ENCODE measurements at places on chromosomes 1 and 21.

GRCh38 chr1:118711356-118711755, 276.8 kb downstream of the TBX15 start:
- DNase-seq: no peak

GRCh38 chr1:89808441-89809117, 12.3 kb upstream of the LRRC8D start:
- peak; percentile 62 for DNase-seq

- no peak for DNase-seq
Measured at GRCh38 chr1:89271341-89272015, 1.2 kb downstream of the GBP5 start.

GRCh38 chr21:45550522-45551210, 8.4 kb upstream of the SLC19A1 start:
- no peak for DNase-seq

GRCh38 chr1:212591922-212592321, 16.6 kb upstream of the ATF3 start:
- no peak for DNase-seq

DNA sequence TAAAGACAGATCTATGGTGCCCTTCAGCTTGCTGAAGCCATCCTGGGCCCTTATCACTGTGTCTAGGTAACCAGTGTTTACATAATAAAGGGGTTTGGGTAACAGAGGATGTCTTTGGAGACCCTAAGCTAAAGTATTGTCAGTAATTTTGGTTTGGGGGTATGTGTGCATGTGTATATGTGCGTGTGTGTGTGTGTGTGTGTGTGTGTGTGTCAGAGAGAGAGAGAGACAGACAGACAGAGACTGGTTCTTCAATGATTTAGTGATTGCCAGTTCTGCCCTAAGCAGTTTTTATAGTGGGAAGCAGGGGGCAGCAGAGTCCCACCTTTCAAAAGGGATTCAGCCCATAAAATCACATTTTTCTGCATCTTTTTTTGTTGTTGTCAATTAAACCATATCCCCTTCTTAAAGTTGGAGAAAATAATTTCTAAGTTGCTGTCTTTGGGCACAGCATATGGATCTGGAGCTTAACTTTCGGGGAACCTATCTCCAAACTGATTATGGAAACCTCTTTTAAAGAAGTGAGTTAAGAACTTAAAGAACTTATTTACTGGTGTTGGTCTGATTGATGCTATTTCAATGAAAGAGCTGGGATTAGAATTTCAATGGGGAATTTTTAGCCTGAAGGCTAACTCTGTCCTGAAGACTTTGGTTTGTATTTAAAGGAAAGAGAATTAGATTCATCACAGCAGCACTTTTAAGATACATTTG, 51.1 kb downstream of the ZNF326 start:
- DNase-seq: peak; percentile 14

- peak; percentile 14 for DNase-seq
Measured at GRCh38 chr1:28718586-28719331, 18.0 kb upstream of the YTHDF2 start.

DNA sequence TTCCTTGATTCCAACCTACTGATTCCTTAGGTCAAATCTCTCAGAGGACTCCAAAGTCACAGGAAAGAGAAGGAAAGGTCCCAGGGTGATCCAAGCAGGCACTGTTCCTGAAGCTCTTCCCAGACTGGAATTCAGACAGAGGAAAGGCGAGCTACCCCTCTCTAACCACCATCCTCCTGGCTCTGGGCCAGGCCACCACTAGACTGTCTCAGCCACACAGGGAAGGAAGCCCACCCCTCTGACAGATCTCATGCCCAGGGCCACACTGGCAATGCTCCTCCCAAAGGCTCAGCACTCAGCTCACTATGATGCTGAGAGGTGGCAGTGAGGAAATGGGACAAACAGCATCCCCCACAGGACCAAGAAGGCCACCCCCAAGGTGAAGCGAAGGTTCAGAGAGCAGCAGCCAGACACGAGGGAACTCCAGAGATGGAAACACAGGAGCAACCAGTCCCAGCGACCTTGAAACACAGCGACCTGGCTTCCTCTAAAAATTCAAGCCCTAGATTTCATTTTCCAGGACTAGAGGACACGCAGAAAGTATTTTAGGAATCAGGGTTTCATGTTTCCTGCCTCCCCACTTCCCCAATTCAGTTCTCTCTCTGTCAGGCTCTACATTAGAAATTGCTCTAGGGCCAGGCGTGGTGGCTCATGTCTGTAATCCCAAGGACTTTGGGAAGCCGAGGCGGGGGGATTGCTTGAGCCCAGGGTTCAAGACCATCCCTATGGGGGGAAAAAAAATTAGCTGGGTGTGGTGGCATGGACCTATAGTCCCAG, 18.8 kb downstream of the PIK3C2B start:
- DNase-seq: no peak

GRCh38 chr1:210061992-210062391, 124.0 kb downstream of the SYT14 start:
- no peak for DNase-seq

- DNase-seq: no peak
Measured at GRCh38 chr1:86339014-86339812, 56.9 kb downstream of the ODF2L start.

GRCh38 chr1:43885279-43885801, 48.3 kb upstream of the ARTN start:
- DNase-seq: no peak

DNA sequence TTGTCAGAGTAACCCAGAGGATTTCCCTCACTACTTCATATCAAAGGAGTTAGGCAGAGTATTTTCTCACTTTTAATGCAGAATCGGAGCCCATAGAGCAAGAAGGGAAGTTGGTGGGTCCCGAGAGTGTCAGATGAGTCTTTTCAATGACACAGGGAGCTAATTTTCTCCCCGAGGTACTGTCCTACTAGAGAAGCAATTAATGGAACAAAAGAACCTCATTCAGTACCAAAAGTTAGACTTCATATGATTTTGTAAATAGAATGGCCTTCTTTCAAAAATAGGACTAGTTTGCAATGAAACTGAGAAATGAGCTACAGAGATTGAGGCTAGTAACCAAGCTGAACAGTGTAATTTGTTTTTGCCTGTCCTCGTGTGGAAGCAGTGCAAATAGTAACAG, 3.9 kb downstream of the NCAM2 start:
- DNase-seq: no peak

- no peak for DNase-seq
Measured at GRCh38 chr21:41387042-41387819, 25.4 kb downstream of the MX2 start.

DNA sequence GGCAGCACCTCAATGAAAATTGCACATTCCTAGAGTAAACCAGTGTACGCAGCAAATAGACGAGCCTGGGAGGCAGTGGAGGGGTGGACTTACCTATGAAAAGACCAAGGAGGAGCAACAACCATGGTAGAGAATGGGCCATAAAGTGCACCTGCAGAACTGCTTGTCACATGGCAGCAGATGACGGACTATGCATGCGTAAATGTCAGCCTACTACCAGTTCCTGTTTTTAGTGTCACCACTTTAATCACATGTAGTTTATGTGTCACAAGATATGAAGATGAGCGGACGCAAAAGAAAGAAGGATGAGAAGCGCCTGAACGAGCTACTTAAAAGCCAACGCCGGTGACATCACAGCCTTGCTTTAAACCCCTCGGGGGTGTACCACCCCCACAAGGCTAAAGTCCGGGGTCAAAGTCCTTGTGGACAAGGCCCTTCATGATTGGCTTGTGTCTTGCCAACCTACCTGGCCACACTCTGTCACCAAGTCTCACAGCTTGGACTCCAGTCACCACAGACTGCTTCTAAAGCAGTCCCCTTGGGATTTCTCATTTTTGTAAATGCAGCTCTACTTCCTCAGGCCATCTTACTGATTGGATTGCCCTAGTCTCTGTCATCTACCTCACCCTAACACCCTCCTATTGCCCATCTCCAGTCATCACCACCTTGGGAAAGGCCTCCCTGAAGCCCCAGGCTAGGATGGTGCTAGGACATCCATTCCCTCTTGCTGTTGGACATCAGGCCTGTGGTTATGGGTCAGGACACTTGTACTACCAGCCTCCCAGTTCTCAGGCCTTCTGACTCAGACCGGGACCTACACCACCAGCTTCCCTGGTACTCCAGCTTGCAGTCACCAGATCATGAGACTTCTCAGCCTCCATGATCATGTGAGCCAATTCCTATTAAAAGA, 6.0 kb upstream of the LY9 start:
- no peak for DNase-seq

DNA sequence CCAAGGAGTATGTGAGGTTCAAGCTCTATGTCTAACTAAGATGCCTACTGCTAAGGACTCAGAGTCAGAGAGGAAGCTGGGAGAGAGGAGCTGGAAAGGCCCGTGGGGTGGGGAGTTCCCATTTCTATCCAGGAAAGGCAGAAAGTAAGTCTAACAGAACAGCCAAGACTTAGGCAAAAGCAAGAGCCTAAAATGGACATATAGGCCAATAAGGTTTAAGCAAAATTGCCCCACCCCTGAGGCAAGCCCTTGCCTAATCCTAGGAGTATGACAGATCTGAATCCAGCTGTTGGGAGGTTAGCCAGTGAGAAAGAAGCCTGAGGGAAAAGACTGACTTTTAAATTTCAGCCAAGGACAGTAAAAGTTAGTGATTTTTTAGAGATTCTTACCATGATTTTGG, 1.6 kb upstream of the KLHDC9 start:
- DNase-seq: no peak

All from SJSA1 (cell line).